ENCODE measurements at places on chromosomes 5 and 9.

GRCh38 chr5:108827131-108827530 is 79.4 kb downstream of the FER start:
- DNase-seq, result no peak

DNA sequence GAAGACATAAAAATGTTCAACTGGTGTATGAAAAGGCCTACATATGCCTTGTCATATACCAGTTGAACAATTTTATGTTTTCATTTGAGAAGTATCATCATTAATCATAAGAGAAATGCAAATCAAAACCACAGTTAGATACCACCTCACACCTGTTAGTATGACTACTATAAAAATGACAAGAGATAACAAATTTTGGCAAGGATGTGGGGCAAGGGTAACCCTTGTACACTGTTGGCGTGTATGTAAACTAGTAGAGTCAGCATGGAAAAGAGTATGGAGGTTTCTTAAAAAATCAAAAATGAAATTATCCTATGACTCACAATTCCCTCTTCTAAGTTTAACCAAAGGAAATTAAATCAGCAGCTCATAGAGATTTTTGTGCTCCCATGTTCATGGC is 250.4 kb upstream of the ST8SIA4 start:
- no peak for DNase-seq

DNA sequence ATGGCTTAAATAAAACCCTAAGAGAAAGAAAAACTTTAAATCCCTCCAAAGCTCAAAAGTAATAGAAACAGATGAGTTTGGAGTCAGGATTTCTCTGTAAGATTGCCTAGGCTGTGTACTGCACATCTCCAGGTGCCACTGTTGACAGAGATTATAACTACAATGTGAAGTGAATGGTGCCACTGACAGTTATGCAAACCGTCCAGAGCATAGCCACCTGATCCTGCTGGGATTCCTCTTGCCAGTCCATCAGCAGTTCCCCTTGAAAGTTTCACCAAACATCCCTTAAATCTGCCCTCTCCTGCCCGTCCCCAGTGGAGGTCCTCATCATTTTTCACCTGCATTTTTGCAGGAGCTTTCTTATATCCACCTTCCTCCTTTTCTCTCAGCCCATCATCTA is 42.5 kb downstream of the FXN start:
- no peak for DNase-seq

- DNase-seq, result no peak
These were observed 86.2 kb upstream of the DHFR start for GRCh38 chr5:80740999-80741398.

DNA sequence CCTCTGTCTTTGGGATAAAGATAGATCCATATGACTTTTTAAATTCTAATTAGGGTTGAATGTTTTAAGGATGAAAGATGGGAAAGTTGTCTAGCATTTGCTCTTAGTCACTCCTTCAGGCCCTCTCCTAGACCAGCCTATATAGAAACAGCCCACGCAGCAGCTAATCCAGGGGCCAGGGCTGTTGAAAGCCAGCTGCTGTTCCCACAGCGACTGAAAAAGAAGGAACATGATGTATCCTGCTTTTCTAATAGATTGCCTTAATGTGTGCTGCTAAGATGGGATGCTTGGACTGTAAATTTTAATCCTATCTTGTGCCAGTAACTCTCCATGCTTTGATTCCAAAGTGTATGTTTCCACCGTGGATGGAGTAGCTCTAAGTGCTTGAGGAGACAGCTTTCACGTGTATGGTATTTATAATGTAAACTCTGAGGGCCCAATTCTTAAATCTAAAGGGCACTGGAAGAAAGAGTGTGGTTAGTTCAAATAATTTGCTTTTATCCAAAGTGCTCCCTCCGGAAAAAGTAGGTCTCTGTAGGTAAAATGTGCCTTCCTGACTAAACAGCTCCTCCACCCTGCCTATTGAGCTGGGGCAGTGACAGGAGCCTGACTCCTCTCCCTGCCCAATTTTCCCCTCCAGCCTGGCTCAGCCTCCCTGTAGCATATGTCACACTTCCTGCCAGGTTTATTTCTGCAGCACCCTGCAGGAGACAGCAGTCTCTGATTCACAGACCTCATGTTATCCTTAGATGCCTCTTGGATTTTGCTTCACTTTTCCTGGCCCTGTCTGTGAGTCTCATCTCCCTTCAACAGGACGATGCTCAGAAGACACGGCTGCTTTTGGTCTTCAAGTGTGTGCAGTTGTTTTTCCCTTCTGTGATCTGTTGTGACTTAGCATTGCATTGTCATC is 33.2 kb downstream of the SLC36A1 start:
- DNase-seq, result no peak

- no peak for DNase-seq
These were observed 53.8 kb downstream of the SH3RF2 start for GRCh38 chr5:145990170-145990569.

GRCh38 chr9:16246785-16247184 is 623.7 kb downstream of the BNC2 start:
- no peak for DNase-seq

GRCh38 chr9:20397348-20397747 is 225.0 kb downstream of the MLLT3 start:
- DNase-seq, result no peak

DNA sequence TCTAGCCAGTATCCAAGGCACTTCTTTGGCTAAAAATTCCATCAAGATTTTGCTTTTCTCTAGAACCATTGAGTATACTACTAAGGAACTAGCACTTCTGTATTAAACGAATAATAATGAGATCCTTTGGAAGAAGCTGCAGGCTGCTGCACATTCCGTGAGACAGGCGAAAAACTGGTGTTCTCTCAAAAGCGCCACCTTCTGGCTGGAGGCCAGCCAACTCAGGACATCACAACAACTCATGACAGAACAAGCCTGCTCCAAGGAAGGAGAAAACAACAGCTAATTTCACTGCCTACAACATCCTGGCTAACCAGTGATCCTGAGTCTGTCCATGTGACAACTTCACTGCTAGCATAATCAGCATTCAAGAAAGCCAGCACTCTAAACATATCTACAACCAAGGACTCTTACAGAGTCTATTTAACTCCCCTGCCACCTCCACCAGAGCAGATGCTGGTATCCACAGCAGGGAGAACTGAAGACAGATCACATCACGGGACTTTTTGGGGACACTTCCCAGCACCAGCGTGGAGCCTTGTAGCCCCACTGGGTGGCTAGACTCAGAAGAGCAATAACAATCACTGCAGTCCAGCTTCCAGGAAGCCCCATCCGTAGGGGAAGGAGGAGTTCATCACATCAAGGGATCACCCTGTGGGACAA is 150.5 kb downstream of the YTHDC2 start:
- DNase-seq, result no peak

DNA sequence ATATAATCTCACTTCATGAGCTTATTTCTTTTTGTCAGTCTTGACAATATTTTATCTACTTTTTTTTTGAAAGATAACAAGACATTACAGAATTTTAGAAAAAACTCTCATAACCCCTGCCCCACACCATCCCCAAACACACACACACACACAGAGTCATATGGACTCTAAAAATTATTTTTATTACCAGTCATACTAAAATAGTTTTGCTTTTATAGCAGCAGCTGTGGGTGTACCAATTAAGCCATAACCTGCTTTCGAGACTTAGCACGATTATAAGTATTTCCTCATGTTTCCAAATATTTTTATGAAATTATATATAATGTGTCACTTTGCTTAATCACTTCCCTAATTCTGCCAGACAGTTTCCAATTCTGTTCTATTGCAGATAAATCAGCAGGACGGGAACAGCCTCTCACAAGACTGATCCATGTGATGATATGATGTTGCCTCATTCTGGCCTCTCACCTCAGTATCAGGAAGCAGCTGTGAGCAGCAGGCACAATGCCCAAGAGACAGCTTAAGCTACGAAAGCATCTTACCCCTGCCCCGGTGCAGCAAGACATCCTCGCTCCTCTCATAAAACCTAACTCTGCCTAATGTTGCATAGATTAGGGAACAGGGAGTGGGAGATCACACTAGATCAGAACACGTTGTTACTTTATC is 7.0 kb downstream of the PDCL start:
- DNase-seq, result no peak

GRCh38 chr9:116391306-116391900 is 237.8 kb downstream of the PAPPA start:
- DNase-seq, result no peak

DNA sequence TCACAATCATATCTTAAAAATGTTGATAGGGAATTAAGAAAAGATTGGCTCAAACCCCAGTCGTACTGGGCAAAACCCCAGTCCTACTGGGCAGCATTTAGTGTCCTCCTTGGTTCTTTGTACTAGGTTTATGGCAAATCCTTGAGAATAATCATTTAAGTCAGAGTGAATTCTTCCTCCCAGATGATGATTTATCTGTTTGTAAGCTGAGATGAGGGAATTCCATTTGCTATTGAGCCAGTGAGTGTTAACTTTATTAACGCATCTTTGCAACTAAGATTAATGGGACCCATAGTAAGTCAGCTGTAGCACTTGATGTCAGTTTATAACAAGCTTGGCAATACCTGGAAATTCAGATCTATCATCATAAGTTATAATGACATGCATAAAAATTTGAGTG is 821.8 kb upstream of the DMAC1 start:
- no peak for DNase-seq

DNA sequence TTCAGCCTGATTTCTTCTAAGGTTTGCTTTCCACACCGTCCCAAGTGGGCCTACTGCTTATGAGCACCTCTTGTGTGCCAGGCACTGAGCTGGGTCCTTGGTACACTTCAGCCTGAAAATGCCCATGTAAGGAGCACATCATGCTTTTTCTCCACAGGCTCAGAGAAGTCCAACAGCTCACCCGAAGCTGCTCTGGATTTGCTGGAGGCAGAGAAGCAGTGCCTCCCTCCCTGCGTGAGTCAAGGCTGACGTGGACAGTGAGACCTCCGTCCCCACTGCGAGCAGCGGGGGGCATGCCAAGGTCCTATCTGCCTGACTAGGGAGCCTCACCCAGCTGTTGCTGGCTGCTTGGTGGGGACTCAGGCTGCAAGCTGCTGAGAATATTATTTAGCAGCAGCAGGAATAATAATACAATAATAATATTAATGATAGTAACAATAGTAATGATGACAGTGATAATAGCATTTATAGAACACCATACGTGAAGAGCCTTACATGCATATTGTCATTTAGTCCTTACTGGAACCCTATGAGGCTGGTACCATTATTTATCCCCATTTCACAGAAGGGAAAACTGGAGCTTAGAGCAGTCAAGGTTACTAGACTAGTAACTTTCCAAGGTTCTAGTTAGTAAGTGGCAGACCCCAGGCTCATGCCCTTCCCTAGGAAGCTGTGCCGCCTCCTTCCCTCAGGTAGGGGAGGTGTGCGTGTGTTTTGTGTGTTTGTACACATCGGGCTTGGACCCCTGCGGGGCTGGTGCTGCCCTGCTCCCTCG is 194.8 kb downstream of the HSPA4 start:
- no peak for DNase-seq

GRCh38 chr9:73916016-73916673 is 581.0 kb upstream of the RORB start:
- DNase-seq, result no peak

GRCh38 chr5:97980291-97980690 is 793.2 kb upstream of the RGMB start:
- no peak for DNase-seq

- no peak for DNase-seq
These were observed 35.0 kb upstream of the DMRT1 start for GRCh38 chr9:806285-807156.

- DNase-seq, result no peak
These were observed 98.0 kb downstream of the ANKH start for GRCh38 chr5:14773588-14773987.
